NB4 (cell line): ENCODE measurements at places on chromosomes 11 and 22.

DNA sequence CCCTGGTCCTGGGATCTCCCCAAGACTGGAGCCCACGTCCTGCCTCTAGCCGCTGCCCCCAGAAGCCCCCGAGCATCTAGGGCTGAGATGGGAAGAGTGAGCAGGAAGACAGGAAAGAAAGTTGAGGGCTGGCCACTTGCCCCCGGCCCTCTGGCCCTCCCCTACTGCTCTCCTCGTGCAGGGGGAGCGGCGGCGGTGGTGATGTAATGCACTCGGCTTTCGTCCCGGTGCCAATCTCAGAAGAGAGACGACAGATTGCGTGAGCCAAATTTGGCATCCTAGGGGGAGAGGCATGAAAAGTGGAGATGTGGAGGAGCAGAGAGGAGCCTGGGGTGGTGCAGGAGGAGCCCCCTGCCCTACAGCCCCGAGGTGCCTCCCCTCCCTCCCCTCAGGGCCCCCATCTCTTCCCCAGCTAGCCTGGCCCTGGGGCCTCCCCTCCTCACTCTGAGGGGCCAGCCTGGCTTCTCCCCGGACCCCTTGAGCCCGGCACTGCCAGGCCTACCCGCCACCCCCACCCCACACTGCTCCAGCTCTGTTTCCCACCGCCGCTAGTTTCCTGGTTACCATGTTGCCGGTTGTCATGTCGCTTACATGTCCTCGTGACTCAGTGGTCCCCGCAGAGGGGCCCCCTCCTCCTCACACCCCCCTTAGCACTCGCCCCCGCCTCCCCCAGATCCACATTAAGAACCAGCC, 2.5 kb downstream of the KCNJ4 start:
- DNase-seq: no peak

DNA sequence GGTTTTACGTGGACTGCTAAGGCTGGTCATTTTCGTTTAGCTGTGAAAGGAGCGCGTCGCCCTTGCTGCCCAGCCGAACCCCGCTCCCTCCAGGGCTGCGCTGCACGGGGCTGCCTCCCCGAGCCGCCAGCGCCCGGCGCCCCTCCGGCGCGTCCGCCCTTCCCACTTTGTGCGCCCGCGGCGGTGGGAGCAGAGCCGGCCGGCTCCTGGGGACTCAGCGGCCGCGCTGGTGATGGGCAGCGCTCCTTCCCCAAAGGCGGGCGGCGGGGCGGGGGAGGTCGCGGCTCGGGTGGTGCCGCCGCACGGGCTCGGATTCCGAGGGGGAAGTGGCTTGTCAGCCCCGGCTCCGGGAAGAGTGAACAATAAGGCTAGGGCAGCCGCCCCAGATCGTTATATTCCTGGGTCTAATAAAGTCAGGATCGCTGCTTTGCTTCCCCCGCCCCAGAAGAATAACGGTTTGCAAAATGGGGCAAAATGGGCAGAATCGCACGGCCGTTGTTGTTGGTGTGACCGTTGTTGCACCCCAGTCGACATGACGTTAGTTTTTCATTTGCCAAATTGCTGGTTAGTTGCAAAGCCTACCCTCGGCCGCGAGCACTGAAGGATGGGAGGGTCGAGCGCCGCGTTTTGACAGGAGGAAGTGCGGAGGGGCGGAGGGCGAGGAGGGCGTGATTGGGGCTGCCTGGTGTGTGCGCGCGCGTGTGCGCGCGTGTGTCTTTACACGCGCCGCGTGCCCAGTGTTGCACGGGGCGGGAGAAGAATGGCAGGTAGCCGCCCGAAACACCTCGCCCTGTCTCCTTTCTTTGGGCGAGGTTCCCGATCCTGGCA, 745 bp downstream of the NCAM1 start:
- peak; percentile 83 for DNase-seq

DNA sequence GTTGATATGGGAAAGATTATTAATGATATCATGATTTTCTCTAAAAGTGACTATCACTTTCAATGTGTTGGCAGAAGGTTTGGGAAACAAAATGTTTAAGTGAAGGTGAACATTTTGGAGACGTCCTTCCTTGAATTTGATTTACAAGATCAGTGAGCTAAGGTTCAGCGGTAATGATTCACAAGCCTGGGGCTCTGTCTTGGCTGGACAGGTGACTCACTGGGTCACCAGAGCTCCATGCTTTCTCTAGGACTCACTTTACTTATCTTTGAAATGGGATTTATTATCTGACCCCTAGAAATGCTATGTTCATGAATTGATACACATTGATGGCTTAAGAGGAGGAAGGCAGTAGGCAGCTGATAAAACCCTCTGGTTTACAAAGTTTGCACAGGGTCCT, 437.5 kb downstream of the NTM start:
- DNase-seq: no peak

DNA sequence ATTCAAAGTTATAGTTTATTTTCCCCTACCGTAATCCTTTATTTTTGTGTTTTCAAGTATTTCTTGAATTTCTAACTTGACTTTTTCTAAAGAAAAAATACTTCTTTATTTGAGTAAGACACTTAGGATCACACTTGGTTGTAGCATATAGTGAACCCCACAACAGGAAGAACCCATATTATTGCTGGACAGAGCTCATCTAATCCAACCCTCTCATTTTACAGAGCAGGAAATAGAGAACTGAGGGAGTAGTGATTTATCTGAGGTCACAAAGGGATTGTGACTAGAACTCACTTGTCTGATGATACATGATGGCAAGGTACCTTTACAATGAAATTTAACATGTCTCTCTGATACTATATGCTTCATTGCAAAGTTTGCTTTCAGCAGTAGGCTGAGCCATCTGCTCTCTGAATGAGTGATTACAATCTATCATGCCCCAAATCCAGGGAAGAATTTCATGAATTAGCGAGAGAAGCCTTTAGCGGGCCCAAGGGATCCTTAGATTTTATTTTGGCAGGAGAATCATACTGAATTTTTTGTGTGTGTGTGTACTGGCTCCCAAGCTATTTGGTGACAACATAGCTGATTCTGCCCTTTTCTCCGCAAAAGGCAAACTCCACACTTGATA, 9.8 kb downstream of the SLC17A6 start:
- DNase-seq: no peak

GRCh38 chr11:123461164-123461563, 31.1 kb downstream of the GRAMD1B start:
- DNase-seq: no peak

DNA sequence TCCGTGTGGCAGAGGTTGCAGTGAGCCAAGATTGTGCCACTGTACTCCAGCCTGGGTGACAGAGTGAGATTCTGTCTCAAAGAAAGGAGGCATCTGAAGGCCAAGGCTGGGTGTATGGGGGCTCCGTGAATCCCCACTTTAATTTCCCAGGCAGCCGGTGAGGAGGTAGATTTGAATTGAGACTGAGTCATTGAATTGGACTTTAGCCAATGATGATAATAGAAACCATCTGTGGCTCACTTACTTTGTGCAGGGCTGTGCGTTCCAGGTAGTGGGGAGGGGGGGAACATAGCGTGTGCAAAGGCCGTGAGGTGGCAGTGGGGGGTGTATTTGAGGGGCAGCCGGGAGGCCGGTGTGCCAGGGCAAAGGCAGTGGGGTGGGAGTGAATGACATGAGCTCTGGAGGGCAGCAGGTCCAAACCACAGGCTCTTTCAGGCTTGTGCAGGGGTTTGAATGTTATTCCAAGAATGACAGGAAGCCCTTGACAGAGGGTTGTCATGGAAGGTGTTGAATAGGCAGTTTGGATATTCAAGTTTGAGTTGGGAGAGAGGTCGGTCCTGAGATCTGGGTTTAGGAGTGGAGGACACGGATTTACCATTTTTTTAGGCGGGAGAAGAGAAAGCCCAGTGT, 6.1 kb downstream of the ARHGAP8 start:
- DNase-seq: no peak

DNA sequence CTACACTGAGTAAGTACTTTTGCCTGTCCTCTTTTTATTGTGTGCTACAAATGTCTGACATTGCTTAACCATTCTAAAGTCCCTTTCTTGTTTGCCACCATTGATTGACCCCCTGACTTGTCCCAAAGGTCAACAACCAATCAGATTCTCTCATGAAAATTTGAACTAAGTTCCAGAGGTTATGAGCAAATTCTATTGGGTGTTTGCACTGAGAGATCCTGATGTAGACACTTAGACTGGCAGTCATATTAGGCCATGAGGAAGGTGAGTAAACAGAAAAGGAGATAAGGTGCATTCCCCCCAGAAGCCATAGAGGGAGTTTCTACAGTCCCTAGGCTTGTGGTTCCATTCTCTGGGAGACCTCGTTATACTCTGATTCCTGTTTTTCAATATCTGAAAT, 101.3 kb upstream of the E2F8 start:
- DNase-seq: no peak

DNA sequence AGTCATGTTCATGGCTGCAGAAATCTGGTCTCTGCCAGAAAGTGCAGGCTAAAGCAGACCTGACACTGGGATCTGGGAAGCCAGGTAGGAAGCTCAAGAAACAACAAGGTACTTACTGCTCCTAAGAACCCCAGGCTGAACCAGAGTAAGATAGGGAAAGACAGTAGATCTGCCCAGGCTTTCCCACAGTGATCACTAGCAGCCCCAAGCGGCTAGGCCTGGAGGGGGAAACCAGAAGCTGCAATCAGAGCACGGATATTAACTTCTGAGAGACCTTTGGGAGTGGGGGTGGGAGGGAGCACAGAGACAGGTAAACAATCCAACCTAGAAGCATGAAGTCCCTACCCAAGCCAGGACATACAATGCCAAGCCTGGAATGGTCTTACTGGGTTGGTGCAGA, 135.2 kb upstream of the C11orf58 start:
- DNase-seq: no peak

- no peak for DNase-seq
These were observed 1.5 kb downstream of the IFITM5 start for GRCh38 chr11:297586-298405.

- no peak for DNase-seq
These were observed 337.2 kb upstream of the DDI1 start for GRCh38 chr11:103699216-103699615.
